ENCODE measurements at places on chromosomes 1 and 21.

GRCh38 chr21:25891596-25891995 is 156.8 kb downstream of the GABPA start:
- no peak for DNase-seq

- no peak for DNase-seq
These were observed 11.8 kb downstream of the PSMD4 start for GRCh38 chr1:151266315-151266714.

GRCh38 chr1:23402286-23403037 is 22.1 kb downstream of the TCEA3 start:
- DNase-seq, result no peak

GRCh38 chr1:24949331-24949881 is 19.3 kb upstream of the RUNX3 start:
- DNase-seq, result no peak

DNA sequence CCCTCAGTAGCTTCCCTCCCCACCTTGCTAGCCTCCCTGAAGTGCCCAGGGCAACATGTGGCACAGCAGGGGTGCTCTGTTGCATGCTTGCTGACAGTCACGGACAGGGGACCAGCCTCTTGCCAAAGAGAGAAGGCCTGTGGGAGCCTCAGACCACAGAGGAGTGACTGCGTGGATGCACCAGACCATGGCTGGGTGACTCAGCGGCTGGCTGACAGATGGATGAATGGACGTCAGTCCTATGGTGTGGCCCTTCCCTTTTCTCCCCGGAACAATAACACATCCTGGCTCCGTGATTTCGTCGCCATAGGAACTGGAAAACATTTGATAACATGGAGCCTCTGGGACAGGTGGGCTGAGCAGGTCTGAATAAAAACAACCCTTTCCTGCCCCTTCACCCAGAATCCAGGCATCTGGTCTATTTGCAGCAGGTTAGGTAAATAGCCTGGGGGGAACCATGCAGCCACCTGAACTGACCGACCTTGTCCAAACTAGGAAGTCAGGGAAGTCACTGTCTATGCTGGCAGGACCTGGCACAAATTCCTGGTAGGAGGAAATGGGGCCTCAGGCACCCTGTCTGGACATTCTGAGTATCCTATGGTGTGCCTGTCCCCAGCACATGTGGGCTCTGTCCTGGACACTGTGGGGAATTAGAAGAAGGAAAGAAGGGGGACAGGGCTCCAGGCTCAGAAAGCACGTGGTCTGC is 53.3 kb downstream of the NENF start:
- DNase-seq, result peak; percentile 95

DNA sequence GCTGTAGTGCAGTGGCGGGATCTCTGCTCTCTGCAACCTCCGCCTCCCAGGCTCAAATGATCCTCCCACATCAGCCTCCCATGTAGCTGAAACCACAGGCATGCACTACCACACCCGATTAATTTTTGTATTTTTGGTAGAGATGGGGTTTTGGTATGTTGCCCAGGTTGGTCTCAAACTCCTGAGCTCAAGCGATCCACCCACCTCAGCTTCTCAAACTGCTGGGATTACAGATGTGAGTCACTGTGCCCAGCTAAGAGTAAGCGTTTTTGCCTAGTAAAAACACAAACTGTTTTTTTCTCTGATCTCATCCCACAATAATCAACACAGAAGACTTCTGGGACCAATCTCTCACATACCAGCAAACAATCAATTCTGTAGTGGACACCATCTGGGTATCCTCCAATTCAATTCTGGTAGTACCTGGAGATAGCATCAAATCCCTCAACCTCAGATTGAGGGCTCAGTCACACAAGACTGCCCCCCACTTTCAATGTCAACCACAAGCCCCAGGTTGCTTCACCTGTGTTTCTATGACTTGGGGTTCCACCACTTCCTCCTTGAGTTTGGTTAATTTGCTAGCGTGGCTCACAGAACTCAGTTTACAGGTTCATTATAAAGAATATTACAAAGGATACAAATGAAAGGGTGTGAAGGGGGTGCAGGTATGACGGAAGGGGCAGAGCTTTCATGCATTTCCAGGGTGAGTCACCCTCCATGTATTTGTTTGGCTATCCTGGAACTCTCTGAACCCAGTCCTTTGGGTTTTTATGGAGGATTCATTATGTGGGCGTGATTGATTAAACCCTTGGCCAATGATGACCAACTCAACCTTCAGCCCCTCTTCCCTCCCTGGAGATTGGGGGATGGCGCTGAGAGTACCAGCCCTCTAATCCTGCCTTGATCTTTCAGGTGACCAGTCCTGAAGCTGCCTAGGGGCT is 40.0 kb upstream of the RHOU start:
- no peak for DNase-seq

- no peak for DNase-seq
These were observed 12.6 kb upstream of the JUN start for GRCh38 chr1:58796416-58796815.

Data from retinal pigment epithelial cell (primary cell).